ENCODE measurements at places on chromosomes 5 and 9.
A peak's percentile ranks its signal among the peaks of the same experiment; 100 is the strongest.

- no peak for DNase-seq
Measured at GRCh38 chr5:126143622-126144021, 279.6 kb upstream of the GRAMD2B start.

DNA sequence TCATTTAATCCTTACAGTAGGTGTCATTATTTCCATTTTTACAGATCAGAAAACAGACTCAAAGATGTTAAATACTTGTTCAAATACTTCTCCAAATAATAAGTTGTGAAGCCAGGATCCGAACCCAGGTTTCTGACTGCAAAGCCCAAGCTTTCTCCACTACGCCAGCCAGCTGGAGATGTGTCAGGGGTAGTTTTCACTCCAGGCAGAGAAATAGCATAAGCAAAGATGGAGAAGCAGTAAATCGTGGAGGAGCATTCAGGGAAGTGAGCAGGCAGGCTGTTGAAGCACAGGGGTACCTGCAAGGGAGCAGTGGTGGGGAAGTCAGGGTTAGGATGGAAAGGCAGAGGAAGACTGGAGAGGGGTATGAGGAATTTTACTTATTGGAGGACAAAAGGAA is 2.9 kb downstream of the TLN1 start:
- DNase-seq, result peak; percentile 27

DNA sequence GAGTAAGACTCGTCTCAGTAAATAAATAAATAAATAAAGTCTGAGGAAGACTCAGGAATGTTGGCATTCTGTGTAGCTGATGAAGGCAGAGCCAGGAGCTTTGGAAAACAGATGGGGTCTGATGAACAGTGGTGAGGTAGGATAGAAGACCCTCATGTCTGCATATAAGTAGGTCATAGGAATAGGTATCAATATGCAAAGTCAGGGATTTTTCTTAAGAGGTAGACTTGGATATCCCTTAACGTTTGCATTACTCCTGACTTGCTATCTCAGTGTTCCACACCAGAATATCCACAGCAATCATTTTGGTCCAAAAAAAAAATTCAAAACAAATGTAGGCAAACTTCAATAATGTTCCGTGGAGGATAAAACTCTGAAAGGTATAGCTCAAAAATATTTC is 31.3 kb upstream of the ZFYVE16 start:
- no peak for DNase-seq

GRCh38 chr9:137226338-137227053 is 806 bp upstream of the RNF224 start:
- no peak for DNase-seq

DNA sequence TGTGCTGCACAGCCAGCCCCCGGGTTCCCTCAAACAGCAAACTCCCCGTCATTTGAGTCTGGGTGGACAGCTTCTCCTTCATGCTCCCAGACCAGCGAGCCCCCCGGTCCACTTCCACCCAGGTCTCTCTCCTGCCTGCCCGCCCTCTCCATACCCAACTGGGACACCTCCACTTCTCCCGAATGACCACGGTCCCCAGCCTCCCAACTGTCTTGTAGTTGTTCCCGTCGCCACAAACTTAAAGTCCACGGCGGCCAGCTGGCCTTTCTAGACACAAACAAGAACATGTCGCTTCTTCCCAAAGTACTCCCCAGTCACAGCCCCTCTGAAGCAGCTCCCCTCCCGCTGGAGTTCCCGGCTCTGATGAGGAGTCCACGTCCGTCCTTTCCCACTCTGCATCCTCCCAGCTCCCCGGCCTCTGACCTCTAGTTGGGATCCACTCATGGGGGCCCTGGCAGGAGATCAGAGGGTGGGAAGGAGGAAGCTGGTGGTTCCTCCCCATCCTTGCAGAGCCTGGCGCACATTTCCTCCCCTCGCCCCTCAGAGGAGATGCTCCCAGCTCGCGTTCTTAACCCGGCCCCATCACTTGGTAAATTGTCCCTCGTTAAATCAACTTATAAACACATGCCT is 24.1 kb upstream of the PPP1R26 start:
- no peak for DNase-seq

DNA sequence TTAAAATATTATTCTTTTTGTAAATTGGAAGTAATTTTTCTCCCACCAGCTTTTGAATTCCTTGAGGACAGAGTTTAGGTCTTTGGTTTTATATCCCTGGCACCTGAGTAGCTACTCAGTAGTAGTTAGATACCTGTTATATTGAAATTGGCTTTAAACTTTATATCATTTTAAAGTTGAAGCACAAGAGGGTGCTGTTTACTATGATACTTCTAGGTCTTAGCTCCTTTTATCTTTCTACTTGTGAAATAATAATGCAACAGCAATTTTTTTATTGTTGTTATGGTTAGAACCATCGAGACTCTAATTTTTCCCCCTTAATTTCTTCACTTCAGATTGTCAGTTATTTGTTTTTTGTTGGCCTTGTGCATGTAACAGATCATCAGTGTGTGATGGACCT is 46.3 kb downstream of the AP3S1 start:
- peak; percentile 6 for DNase-seq

GRCh38 chr5:8399471-8399870 is 530.5 kb downstream of the MTRR start:
- no peak for DNase-seq

DNA sequence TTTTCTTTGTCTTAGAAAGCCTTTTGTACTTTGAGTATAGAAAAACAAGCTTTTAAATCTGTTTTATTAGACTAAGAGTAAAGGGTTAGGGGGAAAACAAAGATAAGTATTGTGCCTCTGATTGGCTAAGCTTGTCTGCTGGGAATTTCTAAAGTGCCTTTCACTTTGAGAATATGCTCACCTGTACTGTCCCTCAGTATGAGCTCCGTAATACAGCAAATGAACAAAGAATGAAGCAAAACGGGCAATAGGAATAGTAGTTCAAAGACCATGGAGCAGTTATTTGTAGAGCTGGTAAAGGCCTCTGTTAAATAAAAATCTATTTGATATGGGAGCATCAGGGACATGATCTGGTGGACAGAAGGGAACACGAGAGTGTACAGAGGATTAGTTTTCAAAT is 277.8 kb downstream of the MAST4 start:
- no peak for DNase-seq

- DNase-seq, result no peak
Measured at GRCh38 chr9:137974746-137975526, 97.4 kb downstream of the CACNA1B start.

GRCh38 chr9:129623331-129623730 is 2.4 kb upstream of the C9orf50 start:
- no peak for DNase-seq

DNA sequence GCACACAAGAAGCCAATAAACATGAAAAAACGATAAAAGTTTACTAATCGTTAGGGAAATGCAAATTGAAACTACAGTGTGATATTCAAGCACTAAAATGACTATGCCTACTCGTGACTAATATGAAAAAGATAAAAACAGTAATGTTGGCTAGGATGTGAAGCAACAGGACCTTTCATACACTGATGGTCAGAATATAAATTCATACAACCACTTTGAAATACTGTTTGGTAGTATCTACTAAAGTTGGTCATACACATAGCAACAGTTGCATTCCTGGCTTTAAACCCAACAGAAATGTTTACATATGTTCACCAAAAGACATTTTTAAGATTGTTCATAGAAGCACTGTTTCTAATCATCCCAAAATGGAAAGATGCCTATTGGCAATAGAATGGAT is 24.3 kb downstream of the FBXO38 start:
- DNase-seq, result no peak

DNA sequence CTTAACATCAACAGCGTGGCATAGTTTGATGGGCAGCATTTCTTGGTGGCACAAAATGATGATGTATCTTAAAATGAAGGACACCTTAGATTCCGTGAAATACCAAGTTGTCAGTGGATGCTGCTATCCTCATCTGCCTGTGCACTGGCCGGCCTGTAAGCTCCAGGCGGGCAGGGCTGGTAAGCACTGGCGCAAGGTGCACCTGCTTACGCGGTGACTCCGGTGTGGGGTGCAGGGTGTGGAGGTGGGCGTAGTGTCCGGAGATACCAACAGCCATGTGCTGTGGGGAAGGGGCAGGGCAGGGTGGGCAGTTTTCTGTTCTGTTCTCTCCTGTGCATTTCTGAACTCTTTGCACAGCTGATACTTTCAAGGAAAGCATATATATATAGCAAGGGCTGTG is 101.5 kb downstream of the KCNT1 start:
- no peak for DNase-seq

- DNase-seq, result peak; percentile 63
Measured at GRCh38 chr9:133184971-133185370, 21.3 kb upstream of the GBGT1 start.

DNA sequence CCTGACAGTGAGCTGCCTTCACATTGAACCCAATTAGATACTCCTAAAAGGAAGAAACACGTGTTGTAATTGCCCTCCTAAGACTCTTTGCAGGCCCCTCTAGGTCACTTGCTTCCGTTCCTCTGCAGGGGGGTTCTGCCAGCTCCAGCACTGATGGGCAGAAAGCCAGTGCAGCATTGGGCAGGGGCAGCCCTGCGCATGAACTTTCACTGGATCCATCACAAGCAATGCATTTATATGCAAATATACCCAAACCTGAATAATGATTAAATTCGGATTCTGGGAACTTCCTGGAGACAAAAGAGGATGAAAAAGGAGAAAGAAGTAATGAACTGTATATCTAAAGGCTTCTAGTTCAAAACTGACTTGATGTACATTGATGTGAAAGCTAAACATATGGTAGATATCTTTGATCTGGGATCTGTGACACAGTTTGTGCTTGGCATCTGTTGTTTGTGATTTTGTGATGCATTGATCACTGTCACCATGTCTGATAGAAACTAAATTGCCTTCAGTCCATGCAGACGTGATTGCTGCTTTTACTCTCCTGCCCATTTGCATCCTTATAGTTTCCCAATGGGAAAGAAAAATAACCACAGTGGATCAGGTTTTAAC is 313.4 kb downstream of the DEPDC1B start:
- no peak for DNase-seq

Data from erythroblast (primary cell).